ENCODE measurements at places on chromosomes 6 and 20.
A peak's percentile ranks its signal among the peaks of the same experiment; 100 is the strongest.

GRCh38 chr20:18058661-18059467 lies 1.1 kb upstream of the OVOL2 start:
- peak; percentile 34 for DNase-seq

- DNase-seq: no peak
These were observed 18.2 kb upstream of the SRC start for GRCh38 chr20:37327748-37328147.

DNA sequence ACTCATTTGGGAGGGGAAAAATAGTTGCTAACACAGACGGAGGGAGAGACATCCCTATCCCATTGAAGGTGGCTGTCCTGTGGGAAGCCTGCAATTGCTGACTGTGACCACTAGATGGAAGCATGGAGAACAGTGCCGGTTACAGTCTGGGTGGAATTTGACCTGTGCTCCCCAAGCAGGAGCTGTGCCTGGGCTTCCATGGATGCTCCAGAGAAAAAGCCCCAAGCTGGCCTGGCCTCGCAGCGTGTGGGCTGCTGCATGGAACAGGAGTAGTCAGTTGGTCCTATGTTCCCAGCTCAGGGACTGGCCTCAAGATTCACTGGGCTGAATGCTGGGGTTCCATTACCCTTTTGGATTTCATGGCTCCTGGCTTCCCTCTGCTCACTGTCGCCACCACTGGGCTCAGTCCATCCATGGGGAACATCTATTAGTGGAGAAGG lies 116.3 kb upstream of the CHD6 start:
- DNase-seq: peak; percentile 26

DNA sequence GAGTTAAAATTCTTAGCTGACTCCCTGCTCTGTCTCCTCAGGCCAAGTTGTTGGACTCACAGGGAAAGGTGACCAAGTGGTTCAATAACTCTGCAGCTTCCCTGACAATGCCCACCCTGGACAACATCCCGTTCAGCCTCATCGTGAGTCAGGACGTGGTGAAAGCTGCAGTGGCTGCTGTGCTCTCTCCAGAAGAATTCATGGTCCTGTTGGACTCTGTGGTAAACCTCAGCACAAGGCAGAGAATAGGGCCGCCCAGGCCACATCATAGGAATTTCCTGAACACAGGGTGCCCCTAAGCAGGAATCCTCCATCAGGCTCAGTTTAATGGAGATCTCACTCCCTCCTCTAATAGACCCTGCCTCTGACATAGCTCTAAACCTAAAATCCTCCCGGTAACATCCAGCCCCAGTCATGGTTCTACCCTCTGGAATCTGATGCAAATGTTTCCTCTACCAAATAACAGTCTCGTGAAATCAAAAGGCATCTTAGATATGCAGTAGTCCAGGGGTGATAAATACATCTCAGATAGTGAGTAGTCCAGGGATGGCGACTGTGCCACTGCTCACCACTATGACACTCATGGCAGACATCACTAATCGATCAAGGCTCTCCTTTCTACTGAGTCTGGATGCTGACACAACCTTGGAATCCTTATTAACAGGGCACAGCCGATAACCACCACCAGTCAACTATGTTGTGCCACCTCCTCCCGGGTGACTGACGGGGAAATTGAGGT lies 18.3 kb downstream of the BPIFB1 start:
- no peak for DNase-seq

GRCh38 chr20:53623454-53624211 lies 30.0 kb upstream of the ZNF217 start:
- peak; percentile 77 for DNase-seq

GRCh38 chr6:138264372-138264880 lies 46.1 kb upstream of the PBOV1 start:
- no peak for DNase-seq

DNA sequence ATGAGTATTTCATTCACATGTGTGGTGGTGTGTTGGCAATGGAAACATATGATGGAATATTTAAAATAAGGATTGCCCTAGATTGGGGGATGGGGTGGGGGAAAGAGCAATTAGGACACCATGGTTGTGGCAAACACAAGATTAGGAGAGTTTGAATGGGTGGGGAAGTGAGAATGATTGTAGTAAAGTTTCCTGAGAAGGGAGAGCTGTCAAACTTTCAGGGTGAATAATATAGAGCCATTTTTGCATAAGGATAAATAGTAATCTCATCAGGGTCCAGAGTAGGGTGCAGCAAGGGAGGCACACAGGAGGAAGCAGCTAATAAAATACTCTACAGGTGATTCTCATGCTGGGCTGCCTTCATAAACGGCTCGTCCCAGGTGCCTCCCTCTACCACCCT lies 294.9 kb upstream of the MARCKS start:
- DNase-seq: no peak

GRCh38 chr6:15623276-15624116 lies 39.3 kb downstream of the DTNBP1 start:
- no peak for DNase-seq

DNA sequence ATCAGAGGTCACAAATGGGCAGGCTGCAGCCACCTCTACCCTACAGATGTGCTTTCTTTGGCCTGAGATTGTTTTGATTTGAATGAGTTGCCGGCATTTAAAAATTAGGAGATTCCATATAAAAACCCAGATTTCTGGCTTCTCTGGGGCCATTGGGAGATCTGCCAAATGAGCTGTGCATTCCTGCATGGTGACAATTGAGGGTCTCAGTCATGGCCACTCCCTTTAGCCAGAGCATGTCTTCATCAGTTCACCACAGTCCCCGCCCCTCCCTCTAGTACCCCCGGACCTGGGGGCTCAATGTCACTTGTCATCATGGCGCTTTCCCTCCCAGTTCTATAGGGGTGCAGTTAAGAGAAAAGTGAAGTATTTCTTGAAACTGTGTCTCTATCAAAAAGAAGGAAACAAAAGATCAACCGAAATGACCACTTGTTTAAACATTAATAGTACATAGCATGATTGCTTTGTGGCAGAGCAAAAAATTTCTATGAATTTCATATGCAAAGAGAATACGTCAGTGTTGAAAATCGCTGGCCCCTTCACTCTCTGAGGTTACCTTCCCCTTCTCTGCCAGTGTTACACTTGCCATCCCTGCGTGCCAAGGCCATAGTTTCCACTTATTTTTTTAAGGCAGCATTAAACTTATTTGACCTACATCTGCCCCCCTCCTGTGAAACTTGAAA lies 21.1 kb downstream of the EYA2 start:
- DNase-seq: no peak

DNA sequence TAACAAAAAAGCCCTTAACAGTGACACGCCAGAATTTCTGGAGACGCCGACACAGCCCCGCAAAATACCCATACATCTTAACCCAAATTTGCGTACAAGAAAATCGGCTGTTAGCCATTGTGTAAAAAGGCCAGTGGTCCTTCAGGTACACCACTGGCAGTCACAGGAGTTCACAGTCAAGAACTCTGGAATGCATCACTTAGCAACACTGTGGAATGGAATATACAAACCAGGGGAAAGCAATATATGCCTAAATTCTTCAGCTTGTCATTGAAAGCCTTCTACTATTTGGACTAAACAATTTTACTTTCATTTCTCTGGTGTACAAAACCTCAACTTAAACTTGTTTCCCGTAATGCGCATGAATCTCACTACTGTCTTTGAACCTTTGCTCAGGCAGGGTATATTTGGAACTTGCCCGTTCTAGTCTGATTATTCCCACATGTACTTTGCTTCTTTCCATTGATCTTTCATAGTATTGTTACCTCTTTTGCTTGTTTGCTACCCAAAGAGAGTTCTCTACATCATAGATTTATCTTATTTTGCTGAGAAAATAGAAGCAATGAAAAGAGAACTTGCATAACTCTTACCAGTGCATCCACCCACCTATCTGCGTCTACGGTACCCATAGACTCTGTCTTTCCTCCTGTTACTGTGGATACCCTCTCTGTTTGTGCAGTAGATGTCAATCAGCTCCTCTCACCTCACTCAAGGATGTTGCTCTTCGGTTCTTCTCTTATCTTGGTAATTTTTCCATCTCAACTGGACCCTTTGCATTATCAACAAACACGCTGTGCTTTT lies at the start of gene ARMH2:
Gene ARMH2 (minus strand): TSS at position 178 of the 801 bp plus-strand sequence. CDS start 60 bp downstream, at position 118.
- no peak for DNase-seq

GRCh38 chr6:140620496-140620895 lies 1246.0 kb upstream of the CITED2 start:
- no peak for DNase-seq
